ENCODE measurements at places on chromosomes 7 and 10.

GRCh38 chr7:102009628-102010027 is 192.2 kb downstream of the CUX1 start:
- DNase-seq, result no peak

GRCh38 chr10:119129721-119130120 is 25.8 kb downstream of the DENND10 start:
- no peak for DNase-seq

DNA sequence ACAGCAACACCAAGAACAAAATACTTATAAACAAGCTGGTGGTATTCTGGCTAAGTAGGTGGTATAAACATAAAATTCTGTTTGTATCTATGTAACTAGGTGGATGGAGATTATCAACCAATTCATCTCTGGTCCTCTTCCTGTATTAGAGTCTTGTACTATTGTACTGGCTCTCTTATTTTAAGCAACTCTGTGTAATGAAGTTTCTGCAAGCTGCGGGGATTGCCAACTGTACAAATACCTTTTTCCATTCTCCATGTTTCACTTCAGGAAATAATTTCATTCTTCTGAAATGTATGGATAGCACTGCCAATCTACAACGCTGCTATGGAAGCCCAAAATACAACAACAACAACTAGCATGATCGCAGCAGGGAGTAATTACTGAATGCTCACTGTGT is 44.8 kb downstream of the JAZF1 start:
- DNase-seq, result peak; percentile 62

GRCh38 chr10:113159563-113159962 is 209.5 kb downstream of the TCF7L2 start:
- DNase-seq, result no peak

GRCh38 chr10:1402816-1403507 is 334.4 kb downstream of the ADARB2 start:
- DNase-seq, result no peak

GRCh38 chr7:877312-878232 is 1.2 kb downstream of the GET4 start:
- DNase-seq, result peak; percentile 28

DNA sequence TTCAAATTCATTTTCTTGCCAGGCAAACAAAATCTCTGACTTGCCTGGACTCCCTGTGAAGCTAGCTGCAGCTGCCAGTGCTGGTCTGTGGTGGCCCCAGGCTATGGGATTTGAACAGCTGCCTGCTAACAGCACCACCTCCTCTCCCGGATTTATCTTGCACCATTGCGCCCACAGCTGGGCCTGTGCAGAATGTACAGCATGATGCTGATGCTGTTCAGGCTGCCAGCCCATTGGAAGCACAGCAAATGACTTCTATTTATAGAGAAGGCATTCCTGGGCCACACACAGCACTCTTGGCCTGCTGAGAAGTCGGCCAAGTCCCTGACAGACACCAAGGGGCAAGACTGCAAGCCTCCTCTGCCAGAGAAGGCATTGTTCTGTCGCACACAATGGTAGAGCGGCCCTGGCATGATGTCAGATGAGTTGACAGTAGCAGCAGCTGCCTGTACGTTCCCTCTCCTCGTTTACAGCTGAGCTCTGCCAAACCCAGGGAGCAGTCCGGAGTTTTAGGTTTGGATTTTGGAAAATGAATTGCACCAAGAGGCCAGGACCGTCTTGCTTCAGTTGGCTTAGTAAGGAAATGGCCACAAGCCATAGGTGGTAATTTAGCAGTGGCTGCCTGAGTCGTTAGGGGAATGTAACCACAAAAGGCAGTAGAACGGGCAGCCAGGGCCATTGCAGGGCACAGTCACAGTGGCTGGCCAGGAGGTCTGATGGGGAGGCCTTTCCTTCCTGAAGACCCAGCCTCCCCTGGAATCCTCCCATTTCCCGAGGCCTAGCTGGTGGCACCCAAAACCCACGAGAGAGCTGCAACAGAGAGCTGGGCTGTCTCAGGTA is 38.5 kb downstream of the MTURN start:
- no peak for DNase-seq
